ENCODE measurements at places on chromosomes 16 and 17.

- no peak for DNase-seq
Measured at GRCh38 chr16:19196871-19197270, 28.8 kb downstream of the SYT17 start.

GRCh38 chr16:81532491-81533174, 88.0 kb downstream of the CMIP start:
- no peak for DNase-seq

DNA sequence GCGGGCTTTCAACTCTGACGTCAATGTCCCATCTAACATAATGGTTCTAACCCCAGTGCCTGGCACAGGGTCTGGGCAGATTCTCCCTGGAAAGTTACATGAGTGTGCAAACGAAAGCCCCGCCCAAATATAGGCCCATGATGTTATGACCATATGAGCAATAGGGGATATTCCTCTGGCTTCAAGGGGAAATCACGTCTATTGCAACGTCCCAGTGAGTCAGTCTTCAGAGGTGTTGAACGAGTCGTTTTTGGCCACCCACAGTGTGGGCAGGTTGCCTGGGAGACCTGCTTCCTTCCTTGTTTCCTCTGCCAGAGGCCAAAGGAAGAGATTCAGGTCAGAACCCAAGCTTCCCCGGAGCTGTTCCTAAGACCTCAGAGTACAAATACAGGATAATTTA, 30.3 kb downstream of the PIK3R5 start:
- DNase-seq, result peak; percentile 58

- no peak for DNase-seq
Measured at GRCh38 chr17:51076821-51077220, 43.8 kb downstream of the SPAG9 start.

- no peak for DNase-seq
Measured at GRCh38 chr17:13329421-13329820, 272.3 kb downstream of the HS3ST3A1 start.

- DNase-seq, result no peak
Measured at GRCh38 chr16:89111263-89111662, 17.6 kb downstream of the ACSF3 start.

DNA sequence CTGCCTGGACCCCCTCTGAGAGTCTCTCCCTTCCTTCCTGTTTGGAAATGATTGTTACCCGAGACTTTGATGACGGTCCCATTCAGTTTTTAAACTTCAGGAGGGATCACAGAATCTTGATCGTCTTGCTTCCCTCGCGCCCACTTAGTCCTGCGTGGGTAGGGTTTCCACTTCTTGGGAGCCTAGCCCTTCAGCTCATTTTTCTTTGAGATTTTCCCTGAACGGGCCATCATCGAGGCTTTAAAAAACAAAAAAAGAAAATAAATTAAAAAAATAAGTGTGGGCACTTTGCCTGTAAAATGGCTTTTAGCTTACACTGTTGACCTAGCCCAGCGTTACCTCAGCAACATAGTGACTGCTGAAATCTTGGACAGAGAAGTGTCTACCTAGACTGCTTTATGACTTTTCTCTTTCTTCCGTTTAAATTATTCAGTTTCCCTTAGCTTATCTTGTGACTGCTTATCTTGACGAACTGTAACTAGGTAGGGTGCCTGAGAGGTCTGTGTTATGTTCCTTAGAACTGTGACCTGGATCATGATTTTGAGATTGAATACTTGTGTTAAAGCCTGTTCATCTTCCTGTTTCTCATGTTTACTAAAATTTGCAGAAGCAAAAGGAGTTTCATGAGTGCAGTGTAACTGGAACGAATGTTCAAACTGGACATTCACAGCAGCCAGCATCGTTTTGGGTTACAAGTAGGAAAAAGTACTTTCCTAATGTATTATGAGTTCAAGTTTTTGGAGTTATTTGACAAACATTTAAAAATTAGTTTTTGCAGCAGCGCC, 874 bp downstream of the WWP2 start:
- DNase-seq, result no peak

DNA sequence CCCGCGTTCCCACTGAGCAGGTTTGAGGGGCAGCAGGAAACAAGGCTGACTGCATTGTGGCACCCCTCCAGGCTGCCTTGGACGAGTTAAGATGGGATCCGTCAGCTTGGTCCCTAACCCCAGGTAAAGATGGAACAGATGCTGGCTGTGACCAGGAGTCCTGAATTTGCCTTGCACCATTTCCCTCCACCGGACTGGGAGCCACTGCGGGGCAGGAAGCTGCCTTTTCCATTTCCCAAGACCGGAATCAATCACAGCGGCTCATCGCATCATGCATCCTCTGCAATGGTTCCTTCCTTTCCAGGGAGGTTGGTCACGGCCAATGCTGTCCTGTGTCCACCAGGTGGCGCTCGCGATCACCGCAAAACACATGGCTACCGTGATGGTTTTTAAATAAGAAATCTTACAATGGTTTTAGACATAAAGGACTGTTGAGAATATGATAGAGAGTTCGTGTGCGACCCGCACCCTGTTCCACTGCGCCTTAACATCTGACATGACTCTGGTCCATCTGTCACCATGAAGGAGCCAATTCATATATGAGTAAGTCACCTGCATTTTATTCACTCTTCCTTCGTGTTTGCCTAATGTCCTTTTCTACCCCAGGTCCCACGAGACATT, 6.8 kb upstream of the MEAK7 start:
- DNase-seq, result peak; percentile 63

GRCh38 chr16:56888806-56889205, 23.8 kb downstream of the SLC12A3 start:
- no peak for DNase-seq

DNA sequence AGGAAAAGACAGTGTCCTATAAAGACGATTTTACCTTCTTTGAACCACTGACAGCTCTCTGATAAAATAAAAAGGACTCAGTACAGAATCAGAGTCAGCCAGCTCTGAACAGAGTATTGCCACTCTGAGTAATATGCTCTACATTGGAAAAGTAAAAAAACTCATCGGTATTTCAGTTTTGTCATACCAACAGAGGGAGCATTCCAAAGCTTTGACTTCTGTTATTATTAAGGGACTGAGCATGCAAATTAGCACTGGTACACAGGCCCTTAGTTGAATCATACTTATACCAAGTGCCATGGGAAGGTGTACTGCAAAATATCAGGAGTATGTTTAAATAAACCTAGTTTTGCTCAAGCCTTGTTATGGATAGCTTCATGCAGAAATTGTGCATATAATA, 509.0 kb upstream of the KIF2B start:
- no peak for DNase-seq

DNA sequence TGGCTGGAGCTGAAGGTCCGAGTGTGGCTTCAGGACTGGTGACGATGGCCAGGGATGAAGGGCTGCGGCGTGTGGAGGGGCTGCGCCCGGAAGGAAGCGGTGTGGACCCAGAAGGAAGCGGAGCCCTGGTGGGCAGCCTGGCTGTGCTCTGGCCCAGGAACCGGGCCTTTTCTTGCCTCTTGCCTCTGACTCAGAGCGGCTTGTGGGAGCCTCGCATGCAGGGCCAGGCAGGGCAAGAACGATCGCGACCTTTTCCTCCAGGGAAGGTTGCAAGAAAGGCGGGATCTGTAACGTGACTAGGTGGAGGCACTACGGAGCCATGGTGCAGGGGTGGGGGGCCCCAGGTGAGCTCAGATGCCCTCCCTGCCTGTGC, 78.0 kb downstream of the JPH3 start:
- no peak for DNase-seq

- no peak for DNase-seq
Measured at GRCh38 chr17:7221278-7222092, 1.7 kb downstream of the ACADVL start.

- DNase-seq, result no peak
Measured at GRCh38 chr16:47715442-47716083, 254.4 kb downstream of the PHKB start.

DNA sequence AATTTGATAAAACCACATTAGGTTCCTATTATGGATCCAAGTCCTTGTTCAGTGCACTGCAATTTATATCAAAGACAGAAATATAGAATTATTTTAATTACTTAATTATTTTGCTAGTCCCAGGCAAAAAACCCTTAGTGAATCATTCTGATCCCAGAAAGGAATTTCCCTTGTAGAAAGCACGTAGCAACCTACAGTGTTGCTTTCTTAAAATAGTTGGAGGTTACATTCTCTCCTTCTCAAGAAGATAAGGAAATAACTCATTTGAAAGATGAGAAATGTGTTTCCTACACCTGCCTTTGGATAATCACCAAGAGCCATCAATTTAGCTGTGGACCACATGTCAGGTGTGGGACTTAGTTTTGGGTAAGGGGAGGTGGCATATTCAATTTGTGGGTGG, 434.9 kb downstream of the SHISA9 start:
- no peak for DNase-seq

- no peak for DNase-seq
Measured at GRCh38 chr16:69179328-69180010, 7.5 kb upstream of the SNTB2 start.

DNA sequence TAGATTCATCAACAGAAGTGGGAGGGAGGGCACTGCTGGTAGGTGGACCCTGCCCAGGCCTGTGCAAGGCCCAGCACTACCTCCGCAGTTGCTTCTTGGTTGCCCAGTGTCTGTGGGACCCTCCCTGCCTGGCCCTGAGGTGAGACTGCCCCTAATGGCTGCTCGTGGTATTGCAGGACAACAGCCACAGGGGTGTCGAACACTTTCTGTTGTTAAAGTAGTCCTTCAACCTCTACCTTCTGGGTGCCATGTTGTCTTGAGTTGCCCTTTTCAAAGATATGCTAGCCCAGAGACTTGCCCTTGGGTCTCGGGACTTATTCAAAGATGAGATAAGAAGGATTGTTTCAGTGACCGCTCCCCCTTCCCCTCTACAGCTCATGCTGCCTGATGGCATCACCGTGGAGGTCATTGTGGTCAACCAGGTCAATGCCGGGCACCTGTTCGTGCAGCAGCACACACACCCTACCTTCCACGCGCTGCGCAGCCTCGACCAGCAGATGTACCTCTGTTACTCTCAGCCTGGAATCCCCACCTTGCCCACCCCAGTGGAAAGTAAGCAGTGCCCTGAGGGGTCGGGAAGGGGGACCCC, 29.1 kb downstream of the AKAP1 start:
- DNase-seq, result peak; percentile 31

- no peak for DNase-seq
Measured at GRCh38 chr17:73194514-73195222, 1.8 kb downstream of the COG1 start.

GRCh38 chr17:66858226-66859083, 23.5 kb downstream of the CACNG5 start:
- no peak for DNase-seq

- DNase-seq, result no peak
Measured at GRCh38 chr17:9204637-9205329, 183.5 kb downstream of the NTN1 start.

DNA sequence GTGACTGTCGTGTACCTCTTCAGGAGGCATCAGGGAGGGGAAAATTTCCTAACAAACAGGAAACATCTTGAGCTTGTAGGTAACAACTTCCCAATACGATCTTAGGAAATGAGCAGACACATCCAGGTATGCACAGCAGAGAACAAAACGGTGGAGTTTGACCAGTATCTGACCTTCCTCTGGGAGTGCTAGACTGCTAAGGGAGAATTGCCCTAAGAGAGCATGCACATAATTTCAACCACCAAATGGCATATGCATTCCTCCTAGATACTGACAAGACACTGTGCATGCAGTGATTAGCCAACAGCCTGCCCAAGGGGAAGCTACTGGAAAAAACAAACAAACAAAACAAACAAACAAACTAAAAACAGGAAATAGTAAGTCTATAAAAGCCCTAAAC, 120.6 kb upstream of the RBBP6 start:
- DNase-seq, result no peak

- no peak for DNase-seq
Measured at GRCh38 chr17:34644941-34645550, 65.7 kb downstream of the TMEM132E start.

DNA sequence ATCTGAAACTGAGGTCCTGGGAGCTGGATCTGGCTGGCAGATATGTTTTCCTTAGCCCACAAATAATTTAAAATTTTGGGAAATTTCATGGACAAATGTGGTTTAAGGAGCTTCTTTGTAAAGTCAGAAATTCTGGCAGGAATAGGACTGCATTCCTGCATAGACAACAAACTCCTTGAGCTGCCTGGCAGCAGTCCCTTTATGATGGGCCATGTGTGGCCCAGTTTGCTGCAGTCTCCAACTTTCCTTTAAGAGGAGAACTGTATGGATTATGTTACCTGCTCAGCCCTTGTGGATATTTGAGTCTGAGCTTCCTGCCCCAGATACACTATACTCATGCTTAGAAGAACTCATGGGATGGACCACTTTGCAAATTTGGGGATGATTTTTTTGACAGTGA, 48.5 kb upstream of the HS3ST2 start:
- DNase-seq, result no peak

DNA sequence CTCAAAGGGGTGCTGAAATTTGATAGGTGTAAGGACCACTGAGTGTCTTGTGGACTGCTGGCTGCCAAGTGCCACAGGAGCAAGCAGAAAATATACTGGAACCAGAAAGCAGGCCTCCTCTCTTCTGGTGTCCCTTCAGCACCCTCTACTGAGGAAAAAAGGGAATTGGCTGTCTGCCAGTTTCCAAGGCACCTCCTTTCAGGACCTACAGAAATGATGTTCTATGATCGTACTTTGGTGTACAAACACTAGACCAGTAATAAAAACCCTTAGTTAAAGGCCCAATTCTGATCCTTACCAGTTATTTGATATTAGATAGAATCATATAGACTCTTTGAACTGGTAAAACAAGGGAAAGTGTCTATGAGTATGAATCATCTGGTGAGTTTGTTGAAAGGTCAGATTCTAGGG, 35.8 kb upstream of the BCAS3 start:
- no peak for DNase-seq

GRCh38 chr17:69508814-69509213, 94.3 kb downstream of the MAP2K6 start:
- DNase-seq, result no peak

GRCh38 chr16:27154705-27155521, 48.4 kb upstream of the KDM8 start:
- DNase-seq, result peak; percentile 42

DNA sequence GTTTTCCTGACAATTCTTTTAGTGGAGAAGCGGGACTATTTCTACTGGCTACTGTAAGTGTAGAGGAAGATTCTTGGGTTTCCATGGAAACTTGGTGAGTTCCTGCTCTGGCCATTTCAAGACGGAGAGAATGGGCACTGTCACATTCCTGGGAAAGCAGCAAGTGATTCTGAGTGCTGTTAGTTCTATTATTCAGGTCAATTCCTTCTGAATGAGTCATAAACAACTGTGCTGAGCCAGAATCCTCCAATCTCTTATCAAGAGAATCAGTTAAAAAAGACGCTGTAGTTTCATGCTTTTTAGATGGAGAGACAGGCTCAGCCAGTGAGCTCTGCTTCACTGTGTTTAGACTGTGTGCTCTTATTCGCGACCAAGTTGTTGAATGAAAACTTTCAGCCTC, 19.6 kb downstream of the AKAP10 start:
- DNase-seq, result no peak

- DNase-seq, result no peak
Measured at GRCh38 chr16:31676731-31677130, 149.0 kb downstream of the AHSP start.

GRCh38 chr17:48455791-48456190, 25.8 kb upstream of the SKAP1 start:
- DNase-seq, result no peak

Data from stimulated activated CD8-positive, alpha-beta memory T cell treated with anti-CD3 and anti-CD28 coated beads, Interleukin-12 subunit alpha, Interleukin-12 subunit beta, amount 100 ng/mL, for 4 hours (primary cell).